Bronchial smooth muscle cell (primary cell): ENCODE measurements at places on chromosomes 5 and 9. TPM values are rescaled to one million over a fixed set of nuclear protein-coding genes. Genes with fewer than 3 reads are reported as not detected.

The PPIC gene
- 71.5 and 84.0 TPM in 2 replicates for total RNA-seq

The SPARC gene
- 615 and 832 TPM in 2 replicates for total RNA-seq

The SLC31A2 gene
- 5.2 and 6.8 TPM in 2 replicates for total RNA-seq

The EFNA5 gene
- 0.77 and 5.2 TPM in 2 replicates for total RNA-seq

The ANXA2R gene
- total RNA-seq = 2.5 and 5.7 TPM in 2 replicates

The CCDC152 gene
- 0.09 and 2.2 TPM in 2 replicates for total RNA-seq

The SHC3 gene
- total RNA-seq = 20.9 and 38.0 TPM in 2 replicates

The SLC36A2 gene
- not detected in 2 replicates for total RNA-seq

The GZMA gene
- total RNA-seq = not detected in 2 replicates

The PIK3R1 gene
- total RNA-seq = 20.5 and 21.8 TPM in 2 replicates

The ANKRD33B gene
- total RNA-seq = 3.6 and 16.1 TPM in 2 replicates

The BNC2 gene
- total RNA-seq = 28.8 and 42.7 TPM in 2 replicates

The C5orf52 gene
- not detected in 2 replicates for total RNA-seq

The AQP7 gene
- total RNA-seq = 0.34 and 0.47 TPM in 2 replicates

The SMIM32 gene
- total RNA-seq = not detected in 2 replicates

The TMOD1 gene
- 0.16 and 0.17 TPM in 2 replicates for total RNA-seq

The ANGPTL2 gene
- total RNA-seq = 55.8 and 75.3 TPM in 2 replicates

The LAMC3 gene
- 0.09 TPM in 1 of 2 replicates, not detected in the other for total RNA-seq

The SCAI gene
- 6.6 and 7.5 TPM in 2 replicates for total RNA-seq

The TGFBI gene
- total RNA-seq = 985 and 2,490 TPM in 2 replicates

The CCDC187 gene
- total RNA-seq = under 0.01 TPM in 2 replicates

The FST gene
- total RNA-seq = 29.1 and 66.0 TPM in 2 replicates

The SGCD gene
- 4.4 and 10.2 TPM in 2 replicates for total RNA-seq

The MLLT3 gene
- 31.8 and 48.7 TPM in 2 replicates for total RNA-seq

The DRD1 gene
- under 0.01 TPM in 1 of 2 replicates, not detected in the other for total RNA-seq

The GNA14 gene
- 0.09 and 0.16 TPM in 2 replicates for total RNA-seq

The SURF4 gene
- 354 and 359 TPM in 2 replicates for total RNA-seq

The ADCY2 gene
- under 0.01 TPM in 1 of 2 replicates, not detected in the other for total RNA-seq

The CER1 gene
- total RNA-seq = not detected in 2 replicates

The ADAMTS12 gene
- total RNA-seq = 4.3 and 9.8 TPM in 2 replicates

The IFNA14 gene
- total RNA-seq = not detected in 2 replicates
